Inflammatory macrophage (primary cell): ENCODE measurements at places on chromosomes 6 and 20.

GRCh38 chr20:20231528-20232298 lies 136.2 kb upstream of the INSM1 start:
- no peak for DNase-seq

- DNase-seq = peak; percentile 4
Measured at GRCh38 chr6:127403636-127404035, 55.6 kb downstream of the KIAA0408 start.

DNA sequence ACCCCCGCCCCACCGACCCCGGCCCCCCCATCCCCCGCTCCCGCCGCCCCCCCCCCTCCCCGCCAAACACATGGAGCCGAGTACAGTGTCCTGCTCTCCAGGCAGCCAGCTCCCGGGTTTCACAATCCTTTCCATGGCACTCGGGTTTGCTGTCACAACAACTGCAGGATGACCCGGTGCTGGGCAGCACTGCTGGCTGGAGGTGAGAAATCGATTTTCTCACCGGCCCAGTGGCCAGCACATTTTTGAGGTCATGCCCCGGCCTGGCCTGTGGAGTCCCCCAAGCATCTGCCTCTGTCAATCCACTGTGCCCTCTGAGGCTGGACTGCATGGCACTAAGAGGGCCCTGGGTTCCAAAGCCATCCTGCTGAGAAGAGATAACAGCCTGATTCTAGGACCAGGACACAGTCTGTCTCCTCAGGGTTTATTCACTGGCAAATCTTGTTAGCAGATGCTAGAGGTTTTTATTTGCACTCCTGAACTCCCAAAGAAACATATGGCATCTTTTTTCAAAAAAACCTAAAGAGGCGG lies 129.5 kb downstream of the NFATC2 start:
- DNase-seq = no peak

- no peak for DNase-seq
Measured at GRCh38 chr6:44415873-44416502, 28.5 kb downstream of the CDC5L start.

DNA sequence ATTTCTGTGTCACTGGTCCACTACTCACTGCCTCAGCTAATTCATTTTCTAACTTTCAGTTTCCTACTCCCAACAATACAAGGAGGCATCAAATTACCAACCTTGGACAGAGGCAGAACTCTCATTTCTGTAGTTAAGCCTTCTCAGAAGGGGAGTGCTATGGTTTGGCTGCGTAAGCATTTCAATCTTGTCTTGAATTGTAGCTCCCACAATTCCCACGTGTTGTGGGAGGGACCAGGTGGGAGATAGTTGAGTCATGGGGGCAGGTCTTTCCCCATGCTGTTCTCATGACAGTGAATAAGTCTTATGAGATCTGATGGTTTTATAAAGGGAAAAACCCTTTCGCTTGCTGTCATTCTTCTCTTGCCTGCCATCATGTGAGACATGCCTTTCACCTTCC lies 22.9 kb downstream of the HLA-DRA start:
- DNase-seq = peak; percentile 75

- peak; percentile 41 for DNase-seq
Measured at GRCh38 chr6:82260997-82261732, 13.6 kb upstream of the IBTK start.

GRCh38 chr20:25637247-25637646 lies 13.4 kb upstream of the NANP start:
- DNase-seq = no peak

DNA sequence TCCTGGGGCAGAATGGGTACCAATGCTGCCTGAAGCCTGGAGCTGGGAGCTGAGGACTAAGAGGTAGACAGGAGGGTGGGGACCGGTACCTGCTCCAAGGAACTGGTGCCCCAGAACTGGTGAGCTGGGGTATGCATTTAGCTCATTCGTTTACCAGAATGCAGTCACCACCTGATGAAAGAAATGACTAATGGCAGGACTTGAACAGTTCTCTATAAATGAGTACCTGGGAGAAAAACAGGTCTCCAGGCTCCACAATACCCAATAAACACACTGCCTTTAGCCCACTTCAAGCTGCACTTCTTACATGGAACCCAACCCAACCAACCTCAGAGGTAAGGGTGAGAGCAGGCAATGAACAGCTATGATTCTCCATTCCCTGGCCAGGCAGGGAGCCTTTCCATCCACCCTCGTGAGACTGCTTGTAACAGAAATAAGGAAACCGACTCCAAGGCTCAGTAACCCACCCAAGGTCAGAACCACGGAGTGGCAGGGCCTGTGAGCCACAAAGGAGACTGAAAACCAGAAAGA lies 15.4 kb downstream of the FKBP1A start:
- no peak for DNase-seq

GRCh38 chr6:104908888-104909525 lies 47.9 kb upstream of the LIN28B start:
- no peak for DNase-seq

GRCh38 chr20:48359692-48360341 lies 468.0 kb downstream of the PREX1 start:
- DNase-seq = no peak

DNA sequence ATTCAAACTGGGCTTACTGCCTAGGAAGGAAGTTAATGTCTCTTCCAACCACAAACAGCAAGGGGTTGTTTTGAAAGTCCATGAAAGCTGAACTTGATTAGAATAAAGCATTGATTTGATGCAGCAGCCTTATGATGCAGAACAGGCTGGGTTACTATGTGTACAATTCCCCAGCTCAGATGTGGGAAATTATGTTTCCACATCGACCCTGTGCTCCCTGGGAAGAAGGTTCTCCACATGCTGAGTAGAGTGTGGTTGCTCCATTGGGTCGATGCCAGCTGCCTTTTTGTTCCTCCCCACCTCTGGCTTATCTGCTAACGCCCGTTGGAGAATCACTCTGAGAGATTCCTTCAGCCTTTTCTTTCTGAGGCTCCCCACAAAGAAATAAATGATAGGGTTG lies 1.2 kb downstream of the MAS1L start:
- DNase-seq = no peak

DNA sequence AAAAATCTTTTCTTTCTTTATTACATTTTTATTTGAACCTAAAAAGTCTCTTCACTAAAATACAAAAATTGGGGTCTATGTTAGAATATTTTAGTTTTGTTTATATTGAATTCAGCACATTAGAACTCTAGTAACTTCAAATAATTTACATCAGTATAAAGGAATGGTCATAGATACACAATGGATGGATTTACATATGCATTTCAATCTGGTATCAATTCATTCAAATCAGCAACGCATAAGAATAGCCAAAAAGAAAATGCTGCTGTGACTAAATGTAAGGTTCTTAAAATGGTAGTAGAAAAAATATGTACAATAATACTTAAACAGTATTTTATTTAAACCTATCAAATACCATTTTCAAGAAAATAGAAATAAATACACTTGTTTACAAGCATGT lies 47.6 kb upstream of the MANEA start:
- no peak for DNase-seq

GRCh38 chr20:37640600-37641561 lies 52.9 kb upstream of the CTNNBL1 start:
- DNase-seq = no peak

GRCh38 chr6:136669299-136669699 lies 119.1 kb upstream of the MAP7 start:
- peak; percentile 38 for DNase-seq

- no peak for DNase-seq
Measured at GRCh38 chr20:63216849-63217471, 1.0 kb upstream of the YTHDF1 start.

- DNase-seq = peak; percentile 37
Measured at GRCh38 chr6:2958776-2959175, 12.6 kb downstream of the SERPINB6 start.

- DNase-seq = no peak
Measured at GRCh38 chr20:38671186-38671585, 53.1 kb upstream of the SLC32A1 start.

GRCh38 chr6:146913842-146914488 lies 290.3 kb upstream of the STXBP5 start:
- peak; percentile 76 for DNase-seq

DNA sequence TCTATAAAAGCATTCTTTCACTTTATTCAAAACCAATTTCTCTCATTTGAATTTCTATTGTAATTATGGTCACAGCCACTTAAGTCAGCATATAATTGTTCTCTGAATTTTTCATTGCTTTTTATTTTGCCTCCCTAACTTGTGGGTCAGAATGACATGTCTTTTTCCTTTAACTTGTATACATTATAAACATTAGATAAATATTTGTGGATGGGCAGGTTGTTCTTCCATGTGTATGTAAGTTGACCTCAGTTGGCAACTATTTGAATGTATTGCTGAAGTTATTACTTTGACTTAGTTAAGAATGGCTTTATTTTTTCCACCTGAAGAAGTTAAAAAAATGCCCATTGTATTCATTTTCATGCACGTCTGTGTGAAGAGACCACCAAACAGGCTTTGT lies 83.0 kb upstream of the MAP3K7 start:
- no peak for DNase-seq

DNA sequence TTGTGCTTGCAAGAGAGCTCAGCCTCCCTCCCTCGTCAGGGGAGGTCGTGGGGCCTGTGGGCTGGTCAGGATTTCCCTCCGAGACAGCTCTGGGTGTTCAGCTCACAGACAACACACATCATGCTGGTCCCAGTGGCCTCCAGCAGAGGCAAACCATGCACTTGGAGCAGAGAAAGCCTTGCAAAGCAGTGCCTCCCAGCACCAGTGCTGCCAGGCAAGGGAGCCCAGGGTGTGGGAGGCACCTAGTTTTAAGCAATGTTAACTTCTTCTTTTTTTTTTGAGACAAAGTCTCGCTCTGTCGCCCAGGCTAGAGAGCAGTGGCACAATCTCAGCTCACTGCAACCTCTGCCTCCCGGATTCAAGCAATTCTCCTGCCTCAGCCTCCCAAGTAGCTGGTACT lies 34.0 kb upstream of the INSM1 start:
- peak; percentile 95 for DNase-seq

GRCh38 chr6:6414931-6415330 lies 94.5 kb upstream of the F13A1 start:
- DNase-seq = peak; percentile 68

DNA sequence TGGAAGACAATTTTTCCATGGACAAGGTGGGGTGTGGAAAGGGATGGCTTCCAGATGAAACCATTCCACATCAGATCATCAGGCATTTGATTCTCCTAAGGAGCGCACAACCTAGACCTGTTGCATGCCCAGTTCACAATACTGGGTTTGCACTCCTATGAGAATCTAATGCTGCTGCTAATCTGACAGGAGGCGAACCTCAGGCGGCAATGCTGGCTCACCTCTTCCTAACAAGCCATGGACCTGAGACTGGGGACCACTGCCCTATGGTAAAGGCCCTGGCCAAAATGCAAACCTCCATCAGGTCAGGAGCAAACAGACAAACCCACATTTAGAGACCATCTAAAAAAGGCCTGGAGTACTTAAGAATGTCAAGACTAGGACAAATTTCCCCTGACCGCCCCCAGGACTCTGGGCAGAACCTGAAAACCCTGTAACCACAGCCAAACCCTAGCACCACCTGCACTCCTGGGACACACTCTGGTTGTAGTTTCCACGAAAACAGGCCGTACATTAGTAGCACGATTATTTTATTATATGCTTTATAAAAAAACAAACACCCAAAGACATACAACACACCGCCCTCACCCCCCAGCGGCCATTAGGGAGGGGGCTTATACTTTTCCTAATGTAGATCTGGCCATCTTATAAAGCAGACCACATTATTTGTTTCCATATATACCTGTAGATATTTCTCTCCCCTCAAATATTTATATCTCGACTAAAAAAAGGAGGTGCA lies 27.3 kb downstream of the SNX5 start:
- DNase-seq = no peak

DNA sequence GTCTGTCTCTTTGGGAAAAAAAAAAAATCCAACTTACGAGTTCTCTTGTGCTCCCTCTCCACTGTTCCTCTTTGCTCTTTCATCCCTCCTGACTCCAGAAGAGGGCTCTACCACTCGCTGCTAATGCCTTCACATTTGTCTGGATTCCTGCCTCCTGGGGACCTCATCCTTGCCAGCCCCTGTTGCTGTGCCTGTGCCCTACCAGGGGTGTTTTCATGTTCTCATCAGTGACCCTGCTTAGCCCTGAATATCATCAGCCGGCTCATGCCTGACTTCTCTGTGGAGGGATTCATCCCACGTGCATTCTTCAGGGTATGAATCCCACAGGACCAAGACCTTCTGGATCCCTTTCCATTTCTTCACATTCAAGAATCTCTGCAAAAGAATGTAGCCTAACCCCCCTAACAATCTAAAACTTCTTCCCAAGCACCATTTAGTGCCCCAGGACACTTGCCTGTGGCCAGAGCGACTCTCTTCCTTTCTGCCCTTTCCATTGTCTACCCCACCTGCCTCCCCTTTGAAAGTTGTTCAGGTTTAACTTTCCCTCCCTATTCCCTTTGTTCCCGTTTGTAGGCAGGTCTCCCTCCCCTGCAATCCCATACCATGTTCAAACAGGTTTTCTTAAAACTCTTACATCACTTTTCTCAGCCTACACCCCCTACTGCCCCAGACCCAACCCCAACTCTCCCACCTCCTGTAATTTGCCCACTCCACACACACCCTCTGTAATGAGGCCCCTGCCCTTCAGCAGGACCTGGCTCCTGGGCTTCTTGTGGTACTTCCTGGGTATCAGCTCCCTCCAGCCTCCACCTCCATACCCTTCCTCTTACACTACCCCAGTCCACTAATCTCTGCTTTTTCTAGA lies 50.2 kb downstream of the RREB1 start:
- DNase-seq = no peak

DNA sequence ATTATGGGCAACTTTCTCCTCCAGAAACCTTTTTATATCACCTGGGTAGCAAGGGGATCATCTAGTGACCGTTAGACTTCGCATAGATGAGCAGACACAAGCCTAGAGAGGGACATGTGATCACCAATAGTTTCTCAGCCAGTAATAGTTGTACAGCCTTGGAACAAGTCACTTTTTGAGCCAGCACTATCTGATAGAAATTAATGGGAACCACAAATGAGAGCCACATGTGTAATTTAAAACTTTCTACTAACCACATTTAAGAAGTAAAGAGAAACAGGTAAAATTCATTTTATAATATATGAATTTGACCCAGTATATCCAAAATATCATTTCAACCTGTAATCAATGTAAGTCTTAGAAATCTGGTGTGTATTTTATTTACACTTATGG lies 592 bp upstream of the CTNNBL1 start:
- DNase-seq = no peak

DNA sequence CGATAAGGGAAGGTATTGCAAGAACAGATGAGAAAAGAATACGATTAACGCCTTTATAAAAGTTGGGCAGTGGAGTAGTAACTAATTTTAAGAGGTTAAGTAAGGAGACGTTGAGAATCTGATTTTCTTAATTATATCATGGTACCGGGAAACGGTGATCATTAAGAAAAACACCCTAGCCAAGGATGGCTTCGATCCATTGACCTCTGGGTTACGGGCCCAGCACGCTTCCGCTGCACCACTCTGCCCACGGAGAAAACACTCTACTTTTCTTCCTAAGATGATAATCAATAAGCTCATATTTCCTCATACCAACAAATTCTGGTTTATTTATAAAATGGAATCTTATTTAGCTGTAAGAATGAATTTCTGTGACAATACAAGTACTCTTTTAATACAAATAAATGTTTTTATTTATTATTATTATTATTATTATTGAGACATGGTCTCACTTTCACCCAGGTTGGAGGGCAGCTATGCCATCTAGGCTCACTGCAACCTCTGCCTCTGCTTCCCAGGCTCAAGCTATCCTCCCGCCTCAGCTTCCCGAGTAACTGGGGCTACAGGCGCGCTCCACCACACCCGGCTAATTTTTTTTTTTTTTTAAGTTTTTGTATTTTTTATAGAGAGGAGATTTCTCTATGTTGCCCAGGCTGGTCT lies 8.3 kb downstream of the POM121L2 start:
- DNase-seq = no peak
